ENCODE measurements at places on chromosomes 5 and 9. TPM values are rescaled to one million over a fixed set of nuclear protein-coding genes. Genes with fewer than 3 reads are reported as not detected.

The LIFR gene
- total RNA-seq, result 7.8 TPM

DNA sequence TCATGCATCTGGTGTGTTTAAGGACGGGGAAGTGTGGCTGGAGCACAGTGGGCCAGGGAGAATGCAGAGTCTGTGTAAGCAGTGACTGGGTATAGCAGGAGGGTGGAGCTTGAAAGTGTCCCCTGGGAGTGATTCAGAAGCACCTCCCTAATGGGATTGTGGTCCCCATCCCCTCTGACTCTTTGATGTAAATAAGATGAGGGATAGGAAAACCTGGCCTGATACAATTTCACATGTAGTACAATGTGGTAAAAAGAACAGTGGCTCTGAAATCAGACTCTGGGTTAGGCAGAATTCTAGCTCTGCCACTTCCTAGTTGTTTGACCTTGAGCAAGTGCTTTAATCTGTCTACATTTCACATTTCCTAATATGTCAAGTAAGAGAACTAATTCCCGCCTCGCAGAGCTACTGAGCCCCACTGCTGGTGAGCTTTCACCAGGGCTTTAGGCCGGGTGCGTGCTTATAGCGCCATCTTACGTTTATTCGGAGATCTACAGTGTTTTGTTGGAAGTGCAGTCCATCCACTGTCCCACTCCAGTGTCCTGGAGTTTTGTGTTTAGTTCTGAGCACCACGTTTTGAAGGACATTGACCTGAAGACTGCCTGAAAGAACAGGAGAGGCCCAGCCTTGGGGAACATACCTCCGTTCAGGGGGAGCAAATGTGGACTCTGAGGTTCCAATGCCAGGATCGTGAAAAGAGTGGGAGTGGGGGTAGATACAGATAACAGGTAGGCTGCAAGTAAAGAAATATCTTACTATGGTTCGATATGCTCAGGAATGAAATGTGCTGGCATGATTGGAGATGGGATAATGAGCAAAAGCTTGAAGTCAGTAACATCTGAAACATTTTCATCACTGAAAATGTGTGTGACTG is 51.2 kb upstream of the TESK1 start:
- DNase-seq, result peak; percentile 70

DNA sequence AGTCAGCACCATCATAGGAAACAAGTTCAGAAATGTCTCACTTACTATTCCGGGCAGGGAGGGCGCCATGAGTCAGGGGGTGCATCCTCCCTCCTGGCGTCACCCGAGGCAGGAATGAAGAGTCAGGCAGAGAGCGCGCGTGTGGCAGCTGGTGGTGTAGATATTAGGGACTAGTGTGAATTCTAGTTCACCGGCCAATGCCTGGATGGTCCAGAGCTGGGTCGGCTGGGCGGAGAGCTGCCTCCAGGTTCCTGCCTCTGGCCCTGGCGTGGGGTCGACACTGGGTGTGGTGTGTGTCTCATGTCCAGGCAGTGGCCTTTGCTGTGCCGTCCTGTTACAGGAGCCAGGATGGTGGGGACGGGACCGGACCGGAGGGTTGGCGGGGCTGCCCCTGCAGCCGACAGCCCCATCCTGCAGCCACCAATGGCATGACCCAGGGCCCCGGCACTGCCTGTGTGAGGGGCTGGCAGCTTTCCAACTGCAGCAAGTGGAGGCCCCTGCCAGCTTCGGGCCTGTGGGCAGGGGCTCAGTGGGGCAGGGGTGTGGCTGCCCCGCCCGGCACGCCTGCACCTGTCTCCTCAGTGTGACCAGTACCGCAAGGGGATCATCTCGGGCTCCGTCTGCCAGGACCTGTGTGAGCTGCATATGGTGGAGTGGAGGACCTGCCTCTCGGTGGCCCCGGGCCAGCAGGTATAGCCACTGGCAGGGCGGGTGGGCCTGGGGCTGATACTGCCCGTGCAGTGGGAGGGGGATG is 9.1 kb downstream of the DIPK1B start:
- DNase-seq, result peak; percentile 32

The GMCL2 gene
- total RNA-seq, result not detected

- no peak for DNase-seq
Observed at GRCh38 chr9:134566936-134567335, 74.7 kb upstream of the COL5A1 start.

The TRIM23 gene
- total RNA-seq, result 12.9 TPM

DNA sequence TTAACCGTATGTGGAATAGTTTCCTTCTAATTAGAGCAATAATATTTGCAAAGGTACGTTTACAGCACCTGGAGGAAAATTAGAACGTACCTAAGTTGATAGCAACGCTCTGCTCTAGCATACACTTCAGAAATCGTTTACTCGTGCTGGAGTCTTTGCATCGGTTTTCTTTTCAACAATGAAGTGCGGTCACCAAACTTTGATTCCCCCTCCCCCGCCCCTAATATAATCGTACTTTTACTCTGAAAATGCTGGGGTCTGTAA is 506 bp downstream of the ADAMTS19 start:
- DNase-seq, result no peak

DNA sequence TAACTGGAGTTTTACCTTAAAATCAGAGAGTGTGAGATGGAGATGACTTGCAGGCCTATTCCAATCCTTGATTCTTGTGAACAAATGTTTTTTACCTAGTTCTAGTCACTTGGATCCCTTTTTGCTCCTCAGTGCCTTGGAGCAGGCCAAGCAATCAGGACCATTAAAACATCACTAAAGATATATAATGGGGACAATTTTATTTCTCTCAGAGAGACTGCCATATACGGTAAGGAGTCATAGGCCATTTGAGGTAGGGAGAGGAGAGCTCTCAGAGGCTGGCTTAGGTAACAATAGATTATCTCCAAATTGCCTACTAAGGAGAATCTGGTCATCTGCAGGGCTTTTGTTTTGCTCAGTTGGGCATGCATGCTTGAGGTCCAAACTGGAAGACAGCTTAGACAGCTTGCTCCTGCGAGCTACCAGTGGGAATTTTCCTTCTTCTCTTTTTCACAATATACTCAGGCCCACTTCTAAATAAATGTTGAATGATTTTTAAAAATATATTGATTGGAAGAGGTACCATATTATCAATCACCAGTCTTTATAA is 44.0 kb downstream of the FREM1 start:
- no peak for DNase-seq

DNA sequence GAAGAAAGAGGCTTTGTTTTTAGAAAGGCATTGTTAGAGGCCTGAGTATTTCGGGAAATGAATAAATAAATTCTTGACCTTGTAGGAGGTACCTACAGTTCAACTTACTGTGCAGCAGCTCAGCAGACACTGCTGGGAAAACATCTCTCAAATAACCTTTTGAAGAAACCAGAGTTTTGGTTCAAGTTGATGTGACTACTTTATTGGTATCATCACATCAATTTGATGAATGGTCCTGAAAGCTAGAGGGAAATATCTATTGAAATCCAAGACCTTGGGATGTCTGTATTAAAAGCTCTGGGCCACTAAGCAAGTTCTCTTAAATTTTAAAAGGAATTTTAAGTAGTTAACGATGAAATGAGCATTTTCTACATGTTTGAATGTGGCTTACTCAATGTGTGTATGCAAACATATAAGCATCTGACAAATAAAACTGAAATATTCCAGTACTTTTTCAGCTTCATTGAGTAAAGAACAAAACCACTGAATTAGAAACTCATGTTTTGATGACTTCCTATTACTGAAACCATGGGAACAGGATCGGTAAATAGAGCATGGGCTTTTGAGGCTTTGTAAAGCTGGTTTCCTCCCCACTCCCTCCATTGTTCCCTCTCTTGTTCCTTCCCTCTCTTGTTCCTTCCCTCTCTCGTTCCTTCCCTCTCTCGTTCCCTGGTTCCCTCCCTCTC is 36.7 kb downstream of the SLC27A6 start:
- no peak for DNase-seq

DNA sequence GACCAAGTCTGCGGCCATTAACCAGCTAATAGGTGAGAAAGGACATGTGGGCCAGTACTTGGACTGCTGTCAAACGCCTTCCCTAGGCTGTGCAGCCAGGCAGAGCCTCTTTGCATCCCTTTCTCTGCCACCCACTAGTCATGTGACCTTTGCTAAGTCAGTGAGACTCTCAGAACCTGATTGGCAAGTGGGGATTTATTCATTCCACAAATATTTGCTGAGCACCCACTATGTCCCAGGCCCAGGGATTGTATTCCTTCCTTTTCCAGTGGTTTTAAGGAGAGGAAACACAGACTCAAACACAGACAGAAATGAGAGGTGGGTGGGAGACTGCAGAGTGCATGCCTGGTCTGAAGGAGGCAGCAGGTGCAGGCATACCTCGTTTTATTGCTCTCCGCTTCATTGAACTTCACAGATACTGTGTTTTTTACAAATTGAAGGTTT is 71.6 kb upstream of the GALNT10 start:
- DNase-seq, result no peak

DNA sequence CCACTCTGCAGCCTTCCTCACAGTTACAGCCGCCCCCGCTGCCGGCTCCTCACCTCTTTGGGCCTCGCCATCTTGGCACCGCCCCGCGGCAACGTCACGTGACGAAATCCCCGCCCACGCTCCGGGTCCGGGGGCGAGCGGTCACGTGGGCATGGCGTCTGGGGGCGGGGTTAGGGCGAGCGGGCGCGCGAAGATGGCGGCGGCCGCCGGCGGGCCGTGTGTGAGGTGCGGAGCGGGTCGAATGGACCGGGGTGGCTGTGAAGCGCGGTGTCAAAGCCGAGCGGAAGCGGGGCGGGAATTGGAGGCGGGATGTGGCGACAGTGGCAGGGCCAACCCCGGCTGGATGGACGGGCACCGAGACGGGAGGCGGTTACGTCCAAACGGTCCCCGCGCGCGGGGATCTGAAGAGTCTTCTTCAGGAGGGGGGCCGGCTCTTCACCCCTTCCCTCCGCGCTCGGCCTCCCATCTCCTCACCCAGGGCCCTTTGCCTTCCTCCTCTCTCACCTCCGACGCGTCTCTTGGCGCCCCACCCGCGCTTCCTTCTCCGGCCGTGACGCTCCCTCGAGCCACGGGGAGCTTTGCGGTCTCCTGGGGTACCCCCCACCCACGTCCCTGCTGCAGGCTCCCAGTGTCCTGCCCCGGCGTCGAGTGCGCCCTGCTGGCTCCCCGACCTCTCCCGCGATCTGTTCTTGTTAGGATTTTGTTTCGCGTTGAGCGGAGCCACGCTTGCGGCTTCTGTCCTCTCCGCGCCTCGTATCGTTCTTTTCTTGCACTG is at the start of the genes DOLK and NUP188:
DOLK (minus strand) TSS at position 77 of the 775 bp plus-strand sequence. CDS start 300 bp downstream, outside the sequence.
NUP188 (plus strand) TSS at position 173 of the 775 bp plus-strand sequence; CDS start at position 194, 21 bp downstream.
- peak; percentile 92 for DNase-seq

The DCAF12 gene
- total RNA-seq, result 33.6 TPM

DNA sequence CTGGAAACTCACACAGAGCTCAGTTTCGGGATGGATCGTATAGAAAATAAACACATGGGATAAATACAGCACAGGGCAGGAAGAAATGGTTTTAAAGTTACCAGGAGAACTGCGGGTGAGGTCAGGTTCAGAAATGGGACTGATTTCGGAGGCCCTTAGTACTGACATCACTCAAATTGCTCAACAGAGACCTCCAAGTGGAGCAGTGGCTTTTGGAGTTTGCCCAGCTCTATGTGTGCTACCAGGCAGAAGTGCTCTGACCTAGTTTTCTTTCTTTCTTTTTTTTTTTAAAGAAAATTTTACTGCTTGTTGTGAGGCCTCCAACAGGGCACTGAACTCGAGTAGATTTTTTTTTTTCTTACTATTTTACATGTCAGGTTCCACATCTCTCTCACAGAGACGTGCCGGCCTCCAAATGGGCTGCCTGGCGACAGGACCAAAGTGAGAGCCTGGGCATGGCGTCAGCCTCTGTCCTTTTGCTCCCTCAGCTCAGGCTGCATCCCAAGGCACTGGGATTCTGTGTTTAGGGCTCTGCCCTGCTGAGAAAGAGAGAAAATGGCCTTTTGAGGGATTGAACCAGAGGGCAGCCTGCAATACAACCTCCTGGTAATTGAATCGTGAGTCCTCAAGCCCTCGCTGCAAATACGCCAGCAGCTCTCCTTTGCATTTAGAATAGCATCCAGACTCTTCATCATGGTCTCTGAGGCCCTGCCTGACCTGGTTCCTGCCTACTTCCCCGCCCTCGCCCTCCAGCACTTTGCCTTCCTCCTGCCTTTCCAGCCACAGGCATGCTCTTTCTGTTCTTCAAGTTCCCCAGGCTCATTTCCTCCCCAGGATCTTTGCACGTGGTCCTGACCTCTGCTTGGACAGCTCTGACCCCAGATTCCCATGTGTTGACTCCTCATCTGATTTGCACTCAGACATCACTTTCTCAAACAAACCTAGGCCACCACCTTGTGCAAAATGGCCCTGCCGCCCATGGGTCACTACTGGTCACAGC is 173.5 kb downstream of the FGF1 start:
- DNase-seq, result no peak

The PCDHA1 gene
- 0.61 TPM for total RNA-seq

- no peak for DNase-seq
Observed at GRCh38 chr5:77430726-77431125, 61.4 kb downstream of the WDR41 start.

- no peak for DNase-seq
Observed at GRCh38 chr5:61949054-61949678, 356.8 kb upstream of the KIF2A start.

The SCGB3A2 gene
- 62.5 TPM for total RNA-seq

- DNase-seq, result no peak
Observed at GRCh38 chr9:136881691-136882108, 4.6 kb upstream of the TRAF2 start.

GRCh38 chr9:76980566-76980965 is 38.9 kb upstream of the FOXB2 start:
- DNase-seq, result no peak

DNA sequence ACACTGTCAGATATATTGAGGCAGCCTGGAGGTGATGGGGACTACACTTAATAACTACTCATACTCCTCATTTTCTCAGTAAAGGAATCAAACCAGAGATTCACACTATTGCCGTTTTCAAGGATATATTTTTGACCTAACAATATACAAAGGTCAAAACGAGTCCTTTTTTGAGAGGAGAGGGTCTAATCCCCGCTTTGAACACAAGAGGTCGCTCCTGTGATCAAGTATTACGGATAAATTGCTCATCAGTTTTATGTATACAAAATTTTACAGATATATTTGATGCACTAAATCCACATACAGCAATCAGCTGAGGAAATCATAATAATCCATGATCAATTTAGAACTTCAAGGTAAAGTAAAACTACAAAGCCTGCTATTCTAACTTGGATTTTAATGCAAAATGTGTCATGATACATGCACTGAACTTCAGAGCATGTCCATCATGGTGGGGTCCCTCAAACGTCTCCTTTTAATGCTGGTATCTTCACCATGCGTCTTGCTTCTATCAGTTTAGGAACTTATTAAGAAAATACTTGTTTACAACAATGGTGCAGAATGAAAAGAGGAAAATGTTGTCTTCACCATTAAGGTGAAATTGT is 2.5 kb upstream of the ISL1 start:
- DNase-seq, result no peak

The PPP2R2B gene
- 15.2 TPM for total RNA-seq

DNA sequence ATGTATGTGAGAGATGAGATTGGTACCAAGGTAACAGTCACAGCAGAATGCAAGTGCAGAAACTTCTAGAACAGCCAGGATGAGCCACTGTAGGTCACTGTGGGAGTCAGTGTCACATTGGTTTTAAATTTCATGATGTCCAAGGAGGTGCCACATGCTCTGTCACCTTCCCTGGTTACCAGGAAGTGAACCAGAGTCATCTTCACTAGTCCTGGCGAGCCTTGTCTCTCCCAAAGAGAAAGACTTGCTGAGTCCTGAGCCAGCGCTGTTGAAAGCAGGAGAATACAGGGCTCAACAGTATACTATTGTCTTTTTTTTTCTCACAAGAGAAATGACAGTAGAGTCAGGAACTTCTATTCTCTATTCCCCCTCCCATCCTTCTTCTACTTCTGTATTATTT is 615.5 kb downstream of the RAB3C start:
- no peak for DNase-seq

GRCh38 chr9:18487611-18488010 is 13.7 kb downstream of the ADAMTSL1 start:
- no peak for DNase-seq

The GARIN3 gene
- total RNA-seq, result not detected
